Fibroblast of skin of right quadriceps (primary cell): ENCODE measurements at places on chromosomes 3 and 15.

DNA sequence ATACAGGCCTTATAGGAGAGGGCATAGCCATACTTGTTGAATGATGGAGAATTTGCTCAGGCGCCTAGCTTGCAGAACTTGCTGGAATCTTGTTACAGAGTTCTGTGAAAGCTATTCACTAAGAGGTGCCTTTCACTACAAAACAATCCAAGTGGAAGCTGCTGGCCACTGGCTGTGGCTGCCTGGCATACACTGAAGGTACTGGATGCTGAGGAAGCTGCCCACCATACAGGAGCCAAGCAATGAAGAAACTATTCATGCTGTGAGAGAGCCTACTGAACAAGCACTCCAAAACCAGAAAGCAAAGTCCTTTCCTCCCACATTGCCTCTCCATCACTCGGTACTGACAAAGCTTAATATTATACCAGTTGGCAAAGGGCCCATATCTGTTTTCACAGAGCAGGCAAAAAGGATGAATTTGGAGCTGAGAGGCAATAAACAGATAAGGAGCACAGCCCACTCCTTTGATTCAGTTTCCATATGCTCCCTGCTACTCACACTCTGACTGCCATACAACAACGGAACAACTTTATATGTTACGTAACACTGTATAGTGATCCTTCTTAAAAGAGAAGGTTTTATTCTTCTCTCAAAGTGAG lies 192.6 kb upstream of the ALCAM start:
- DNase-seq, result peak; percentile 1

DNA sequence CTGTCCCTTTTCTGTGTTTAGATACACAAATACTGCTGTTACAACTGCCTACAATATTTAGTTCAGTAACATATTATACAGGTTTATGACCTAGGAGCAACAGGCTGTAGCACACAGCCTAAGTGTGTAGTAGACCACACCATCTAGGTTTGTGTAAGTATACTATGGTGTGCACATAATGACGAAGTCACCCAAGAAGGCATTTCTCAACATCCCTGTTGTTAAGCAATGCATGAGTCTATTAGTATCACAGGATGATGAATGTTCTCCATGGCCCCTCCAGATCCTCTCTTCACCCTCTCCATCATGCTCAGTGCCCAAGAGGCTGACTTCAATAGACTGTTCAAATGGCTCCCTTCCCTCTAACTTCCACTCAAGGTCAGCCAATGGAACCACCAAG lies 14.6 kb upstream of the SEC62 start:
- DNase-seq, result no peak

DNA sequence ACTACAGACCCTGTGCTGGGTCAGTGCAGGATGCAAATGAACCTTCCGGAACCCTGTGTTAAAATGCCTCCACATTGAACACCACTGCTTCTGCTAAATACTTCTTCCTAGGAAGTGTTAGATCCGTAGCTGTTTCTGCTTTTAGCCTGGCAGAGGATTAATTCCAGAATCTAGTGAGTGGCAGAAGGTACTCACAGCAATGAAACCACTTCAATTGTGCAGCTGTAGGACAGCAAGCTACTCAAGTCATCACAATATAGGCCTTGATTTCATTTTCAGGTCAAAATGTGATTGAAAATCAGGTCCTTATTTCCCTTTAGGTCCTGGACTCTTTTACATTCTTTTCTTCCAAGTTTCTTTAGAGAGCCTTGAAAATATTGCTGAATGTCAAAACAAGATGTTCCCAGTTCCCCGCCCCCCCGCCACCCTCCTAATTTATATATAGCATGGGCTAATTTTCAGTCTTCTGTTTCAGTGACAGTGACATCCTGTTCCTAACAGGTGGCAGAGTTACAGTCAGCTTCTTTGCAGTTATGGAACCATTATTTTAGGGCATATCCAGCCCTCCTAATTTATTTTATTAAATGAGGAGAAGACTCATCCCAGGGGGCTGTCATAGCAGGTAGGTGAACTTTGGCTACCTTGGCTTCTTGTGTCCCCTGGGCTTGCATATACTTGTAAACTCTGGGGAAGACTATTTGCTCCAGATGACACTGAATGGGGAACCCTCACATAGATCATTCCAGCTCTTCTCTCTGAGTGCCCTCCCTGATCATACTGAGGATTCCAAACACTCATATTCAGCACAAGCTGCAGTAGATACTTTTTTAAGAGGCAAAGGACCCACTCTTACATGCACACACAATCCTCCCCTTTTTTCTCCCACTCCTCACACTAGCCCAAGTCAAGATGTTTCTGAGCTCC lies 28.0 kb upstream of the ARNT2 start:
- DNase-seq, result no peak

GRCh38 chr15:63448266-63448665 lies 56.1 kb upstream of the USP3 start:
- DNase-seq, result no peak

DNA sequence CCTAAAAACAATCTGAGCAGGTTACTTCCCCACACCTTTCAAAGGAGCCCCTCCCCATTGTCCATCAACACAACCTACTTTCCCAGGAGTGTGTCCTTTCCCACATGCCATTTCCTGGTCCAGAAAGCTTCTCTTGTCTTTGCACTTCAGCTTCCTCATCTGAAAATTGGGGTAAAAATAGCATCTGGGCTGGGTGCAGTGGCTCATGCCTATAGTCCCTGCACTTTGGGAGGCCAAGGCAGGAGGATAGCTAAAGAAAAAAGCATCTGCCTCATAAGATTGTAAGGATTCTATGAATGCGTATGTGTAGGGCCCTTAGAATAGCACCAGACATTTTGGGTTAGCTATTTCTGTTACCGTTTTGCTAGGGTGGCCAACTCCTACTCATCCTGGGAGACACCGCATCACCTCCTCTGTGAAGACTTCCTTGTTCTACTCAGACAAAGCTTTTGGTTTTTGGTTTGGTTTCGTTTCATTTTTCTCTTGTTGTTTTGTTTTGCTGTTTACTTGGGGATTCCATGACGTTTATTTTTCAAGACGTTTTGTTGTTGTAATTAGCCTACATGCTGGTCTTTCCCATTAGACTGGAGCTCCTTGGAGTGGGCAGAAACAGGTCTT lies 224.4 kb upstream of the TLE3 start:
- DNase-seq, result no peak

DNA sequence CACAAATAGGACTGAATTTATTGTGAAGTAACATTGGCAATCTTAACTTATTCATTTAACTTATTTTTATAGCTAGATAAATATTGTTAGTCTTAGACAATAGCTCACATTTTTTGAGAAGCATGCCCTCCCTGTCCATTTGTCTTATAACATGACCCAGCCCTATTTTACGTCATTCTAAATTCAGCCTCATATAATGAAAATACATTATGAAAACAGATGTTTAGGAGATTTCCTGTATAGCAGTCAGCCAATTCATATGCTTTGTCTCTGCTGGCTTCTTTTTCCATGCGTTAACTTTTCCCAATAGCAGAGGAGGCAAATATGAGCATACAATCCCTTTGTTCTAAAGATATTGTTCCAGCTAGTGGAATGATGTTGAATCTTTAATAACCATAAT lies 29.3 kb downstream of the CD200 start:
- DNase-seq, result no peak
